Natural killer cell (primary cell): ENCODE measurements at places on chromosomes 5 and 9. TPM values are rescaled to one million over a fixed set of nuclear protein-coding genes. Genes with fewer than 3 reads are reported as not detected.

The EPB41L4B gene
- total RNA-seq, result not detected

The CENPK gene
- total RNA-seq, result 26.1 TPM

DNA sequence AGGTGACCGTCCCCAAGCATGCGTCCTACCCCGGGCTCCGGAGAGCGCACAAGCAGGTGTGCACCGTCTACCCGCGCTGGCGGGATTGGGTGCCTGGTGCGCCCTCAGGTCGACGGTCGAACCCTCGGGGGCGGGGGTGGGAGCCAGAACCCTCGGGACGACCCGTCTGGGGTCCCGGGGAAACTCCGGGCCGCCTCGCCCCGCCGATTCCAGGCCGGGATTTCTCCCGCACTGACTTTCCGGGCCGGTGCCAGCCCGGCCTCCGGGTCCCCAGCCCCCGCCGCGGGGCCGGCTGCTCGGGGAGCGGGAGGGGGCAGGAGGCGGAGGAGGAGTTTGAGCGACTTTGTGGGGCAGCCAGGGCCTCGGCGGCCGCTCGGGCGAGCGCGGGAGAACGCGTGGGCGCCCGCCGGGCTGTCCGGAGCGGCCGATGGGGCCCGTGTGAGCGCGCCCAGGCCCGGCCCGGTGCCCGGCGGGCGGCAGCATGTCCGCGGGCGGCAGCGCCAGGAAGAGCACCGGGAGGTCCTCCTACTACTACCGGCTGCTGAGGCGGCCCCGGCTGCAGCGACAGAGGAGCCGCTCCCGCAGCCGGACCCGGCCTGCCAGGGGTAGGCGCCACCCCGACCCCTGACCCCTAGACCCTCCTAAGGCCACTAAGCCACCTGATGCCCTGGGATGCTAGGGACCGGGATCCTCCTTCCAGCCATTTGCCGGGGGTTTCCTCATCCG lies at the start of gene DAB2IP:
DAB2IP (plus strand) TSS at position 340 of the 726 bp plus-strand sequence; CDS start at position 482, 142 bp downstream.
- DNase-seq, result no peak

DNA sequence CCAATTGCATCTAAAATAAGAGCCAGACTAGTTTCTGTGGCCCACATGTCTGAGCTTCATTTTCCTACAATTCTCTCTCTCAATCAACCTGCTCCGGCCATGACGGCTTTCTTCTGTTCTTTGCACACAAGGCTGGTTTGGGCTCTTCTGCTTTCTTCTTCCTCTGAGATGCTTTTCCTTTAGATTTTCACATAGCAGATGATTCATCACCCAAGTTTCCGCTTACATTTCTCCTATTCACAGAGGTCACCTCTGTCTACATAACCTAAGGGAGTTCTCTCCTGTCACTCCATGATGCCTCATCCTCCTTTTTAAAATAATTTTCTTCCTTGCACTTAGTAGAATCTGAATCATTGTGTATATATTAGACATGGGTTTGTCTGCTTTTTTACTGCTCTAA lies 334.6 kb upstream of the TUSC1 start:
- no peak for DNase-seq

- no peak for DNase-seq
Observed at GRCh38 chr5:57010786-57011185, 58.9 kb upstream of the MIER3 start.

DNA sequence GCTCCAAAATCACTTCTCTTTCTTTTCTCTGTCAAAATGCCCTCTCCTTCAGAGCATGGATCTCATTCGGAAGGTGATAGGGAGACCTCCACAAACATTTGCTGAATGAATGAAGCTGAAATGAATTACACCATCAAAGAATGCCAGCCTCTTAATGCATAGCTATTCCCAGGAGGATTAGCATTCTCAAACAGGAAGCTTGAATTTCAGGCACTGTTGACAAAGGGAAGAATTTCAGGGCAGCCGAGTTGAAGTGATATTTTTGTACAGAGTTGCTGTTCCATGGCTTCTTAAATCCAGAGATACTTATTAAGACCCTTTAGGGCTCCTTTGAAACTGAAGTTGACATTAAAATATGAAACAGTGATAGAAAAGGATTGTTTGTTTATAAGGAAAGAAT lies 18.8 kb downstream of the HBEGF start:
- no peak for DNase-seq

DNA sequence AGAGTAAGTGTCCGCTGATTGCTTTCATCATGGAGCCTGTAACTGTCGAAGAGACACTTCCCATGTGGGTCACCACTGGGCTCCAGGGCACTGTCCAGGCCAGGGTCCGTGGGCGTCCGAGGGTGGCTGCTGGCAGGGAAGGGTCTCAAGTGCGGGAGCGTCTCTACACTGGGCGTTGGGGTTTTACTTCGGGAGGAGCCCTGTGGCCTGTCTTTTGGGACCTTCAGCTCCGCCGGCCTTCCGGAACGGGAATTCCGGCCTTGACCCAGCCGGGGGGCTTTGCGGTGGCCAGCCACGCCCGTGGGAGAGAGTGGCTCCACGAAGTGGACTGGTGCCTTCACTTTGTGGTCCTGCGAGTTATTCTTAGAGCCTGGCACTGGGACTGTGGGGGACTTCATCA lies 86.2 kb downstream of the CAMSAP1 start:
- no peak for DNase-seq
